Renal cortical epithelial cell (primary cell): ENCODE measurements at places on chromosomes 5 and 9. TPM values are rescaled to one million over a fixed set of nuclear protein-coding genes. Genes with fewer than 3 reads are reported as not detected.

The CENPK gene
- 5.0 and 21.4 TPM in 2 replicates for total RNA-seq

The DAB2IP gene
- total RNA-seq, result 18.2 and 37.5 TPM in 2 replicates

The STKLD1 gene
- total RNA-seq, result 0.35 and 0.40 TPM in 2 replicates

The PCDHGB1 gene
- 0.35 and 4.0 TPM in 2 replicates for total RNA-seq

The TNC gene
- 215 and 425 TPM in 2 replicates for total RNA-seq
